ENCODE measurements at places on chromosomes 1 and 21. TPM values are rescaled to one million over a fixed set of nuclear protein-coding genes. Genes with fewer than 3 reads are reported as not detected.

- no peak for DNase-seq
- H3K27ac ChIP-seq: no peak overlapping the region
- H3K4me1 ChIP-seq: no peaks in the 10 kb centered on the region
Observed at GRCh38 chr1:18491168-18491567, 10.4 kb downstream of the KLHDC7A start.

- H3K4me3 ChIP-seq: no peak overlapping the region
- no peak overlapping the region for H3K27ac ChIP-seq
- no peaks in the 10 kb centered on the region for H3K27me3 ChIP-seq
- H3K4me1 ChIP-seq: no peaks in the 10 kb centered on the region
Observed at GRCh38 chr1:94677714-94678113, 136.2 kb upstream of the F3 start.

- peak within 1 kb of the TSS; percentile 81 for H3K27ac ChIP-seq
- no peaks in the 10 kb centered on the region for H3K27me3 ChIP-seq
- peak within 1 kb of the TSS; percentile 62 for H3K4me3 ChIP-seq
- H3K36me3 ChIP-seq: no peaks in the 10 kb centered on the region
Observed at GRCh38 chr1:40373323-40374283, at the start of gene SMAP2. SMAP2 (plus strand) TSS chr1:40373727; CDS start chr1:40374121, 394 bp downstream.

GRCh38 chr21:43369124-43369523, 57.8 kb downstream of the SIK1 start:
- H3K27ac ChIP-seq: no peak overlapping the region
- H3K36me3 ChIP-seq: no peaks in the 10 kb centered on the region
- H3K27me3 ChIP-seq: no peaks in the 10 kb centered on the region
- peaks cover 55% of the 10 kb centered on the region for H3K4me1 ChIP-seq
- no peak for DNase-seq
- H3K4me3 ChIP-seq: no peak overlapping the region

GRCh38 chr1:234114648-234115307, 210.3 kb downstream of the SLC35F3 start:
- no peaks in the 10 kb centered on the region for H3K36me3 ChIP-seq
- no peak overlapping the region for H3K4me3 ChIP-seq
- no peak overlapping the region for H3K27ac ChIP-seq
- peak; percentile 50 for DNase-seq
- no peaks in the 10 kb centered on the region for H3K27me3 ChIP-seq
- no peaks in the 10 kb centered on the region for H3K4me1 ChIP-seq

GRCh38 chr1:65260851-65261473, 48.4 kb upstream of the DNAJC6 start:
- H3K36me3 ChIP-seq: no peaks in the 10 kb centered on the region
- DNase-seq: no peak
- H3K27me3 ChIP-seq: no peaks in the 10 kb centered on the region
- no peak overlapping the region for H3K4me3 ChIP-seq
- H3K27ac ChIP-seq: no peak overlapping the region

GRCh38 chr1:71657891-71658679, 577.2 kb upstream of the ZRANB2 start:
- no peaks in the 10 kb centered on the region for H3K27me3 ChIP-seq
- no peaks in the 10 kb centered on the region for H3K4me1 ChIP-seq
- no peak overlapping the region for H3K4me3 ChIP-seq

DNA sequence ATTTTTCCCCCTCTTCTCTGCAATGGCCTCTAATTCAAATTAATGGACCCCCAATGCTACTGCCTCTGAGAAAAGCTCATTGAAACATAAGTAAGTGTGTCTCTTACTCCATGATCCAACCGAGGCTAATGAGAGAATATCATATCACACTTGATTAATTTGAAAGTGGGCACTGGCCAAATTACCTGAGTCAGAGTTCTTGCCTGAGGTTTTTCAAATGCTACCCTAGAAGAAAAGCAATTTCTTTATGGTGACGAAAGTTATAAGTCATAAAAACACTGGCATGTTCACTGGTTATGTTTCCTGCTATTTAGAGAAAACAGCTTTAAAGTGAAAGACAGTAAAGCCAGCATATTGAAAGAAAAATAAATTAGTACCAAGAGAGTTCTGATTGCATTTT, 368.8 kb upstream of the TMPRSS15 start:
- no peak for DNase-seq
- no peaks in the 10 kb centered on the region for H3K4me1 ChIP-seq
- H3K36me3 ChIP-seq: no peaks in the 10 kb centered on the region

- H3K27me3 ChIP-seq: no peaks in the 10 kb centered on the region
- H3K4me3 ChIP-seq: no peak overlapping the region
- no peak overlapping the region for H3K27ac ChIP-seq
Observed at GRCh38 chr1:240304466-240304865, 212.8 kb downstream of the FMN2 start.

- no peak overlapping the region for H3K4me3 ChIP-seq
- no peak for DNase-seq
- peaks cover 16% of the 10 kb centered on the region for H3K4me1 ChIP-seq
- no peaks in the 10 kb centered on the region for H3K27me3 ChIP-seq
- no peaks in the 10 kb centered on the region for H3K36me3 ChIP-seq
- no peak overlapping the region for H3K27ac ChIP-seq
Observed at GRCh38 chr1:229693129-229693900, 67.3 kb downstream of the URB2 start.

DNA sequence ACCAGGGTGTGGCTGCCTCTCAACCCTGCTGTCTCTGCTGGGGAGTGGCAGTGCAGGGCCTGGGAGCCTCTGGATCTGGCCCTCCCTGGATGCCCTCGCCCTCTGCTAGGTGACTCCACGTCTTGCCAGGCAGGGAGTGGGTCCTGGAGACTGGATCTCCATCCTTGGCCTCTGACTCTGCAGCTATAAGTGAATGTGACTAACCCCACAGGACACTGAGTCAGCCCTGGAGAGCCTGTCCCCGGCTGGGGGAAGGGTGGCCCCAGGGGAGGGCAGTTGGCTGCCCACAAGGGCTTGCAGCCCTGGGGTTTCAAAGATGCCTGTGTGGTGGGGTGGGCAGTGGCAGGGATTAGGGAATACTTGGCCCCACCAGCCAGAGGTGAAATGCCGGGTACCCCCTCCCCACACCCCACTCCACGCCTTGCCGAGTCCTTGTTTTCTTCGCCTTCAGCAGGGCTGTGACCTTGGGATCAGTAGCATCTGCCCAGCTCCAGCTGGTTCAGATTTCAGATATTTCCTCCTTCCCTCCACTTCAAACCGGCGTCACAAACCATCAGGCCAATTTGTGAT, 1.9 kb upstream of the MYBPH start:
- H3K27me3 ChIP-seq: no peaks in the 10 kb centered on the region
- no peak overlapping the region for H3K27ac ChIP-seq
- H3K4me1 ChIP-seq: peaks cover 23% of the 10 kb centered on the region
- DNase-seq: no peak

DNA sequence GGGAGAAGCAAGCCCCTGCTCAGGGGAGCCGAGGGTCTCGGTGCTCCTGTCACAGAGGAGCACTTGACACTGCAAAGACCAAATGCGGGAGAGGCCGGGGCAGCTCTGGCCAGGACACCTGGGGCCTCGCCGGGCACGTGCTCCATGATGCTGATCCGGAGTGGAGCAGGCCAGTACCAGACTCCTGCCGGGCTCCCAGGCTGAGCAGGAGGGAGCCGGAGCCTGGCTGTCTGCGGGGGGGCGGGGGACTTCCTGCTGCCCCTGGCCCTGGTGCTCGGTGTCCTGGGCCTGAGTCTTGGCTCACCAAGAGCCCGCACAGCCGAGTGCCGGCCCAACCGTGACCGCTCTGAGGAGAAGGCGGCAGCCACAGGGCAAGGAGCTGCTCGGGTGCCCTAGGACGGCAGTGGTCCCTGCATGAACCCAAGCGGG, 38.5 kb upstream of the TMEM52 start:
- H3K27me3 ChIP-seq: peaks cover 15% of the 10 kb centered on the region
- DNase-seq: no peak
- H3K4me3 ChIP-seq: no peak overlapping the region
- peaks cover 8% of the 10 kb centered on the region for H3K4me1 ChIP-seq
- no peak overlapping the region for H3K27ac ChIP-seq

The NTNG1 gene
- total RNA-seq: 19.8 TPM

The OR2L5 gene
- total RNA-seq: 0.89 TPM

The C8B gene
- 0.06 TPM for total RNA-seq

The PRMT6 gene
- total RNA-seq: 29.4 TPM

The DIRAS3 gene
- total RNA-seq: 6.2 TPM

The UBQLN4 gene
- total RNA-seq: 20.5 TPM

The PLXNA2 gene
- total RNA-seq: 22.0 TPM

All from spinal cord (tissue), 10 donors.